Stimulated activated CD8-positive, alpha-beta memory T cell treated with anti-CD3 and anti-CD28 coated beads, Interleukin-4, amount 100 ng/mL, for 1 hour (primary cell): ENCODE measurements at places on chromosomes 5 and 9.
A peak's percentile ranks its signal among the peaks of the same experiment; 100 is the strongest.

DNA sequence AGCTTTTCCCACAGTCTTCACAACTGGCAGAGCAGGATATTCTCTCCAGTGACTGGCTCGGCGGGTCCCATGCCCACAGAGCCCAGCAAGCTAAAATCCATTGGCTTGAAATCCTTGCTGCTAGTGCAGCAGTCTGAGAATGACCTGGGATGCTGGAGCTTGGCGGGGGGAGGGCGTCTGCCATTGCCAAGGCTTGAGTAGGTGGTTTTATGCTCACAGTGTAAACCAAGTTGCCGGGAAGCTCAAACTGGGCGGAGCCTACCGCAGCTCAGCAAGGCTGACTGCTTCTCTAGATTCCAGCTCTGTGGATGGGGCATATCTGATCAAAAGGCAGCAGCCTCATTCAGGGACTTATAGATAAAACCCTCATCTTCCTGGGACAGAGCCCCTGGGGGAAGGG is 194.1 kb downstream of the CCDC171 start:
- no peak for DNase-seq

DNA sequence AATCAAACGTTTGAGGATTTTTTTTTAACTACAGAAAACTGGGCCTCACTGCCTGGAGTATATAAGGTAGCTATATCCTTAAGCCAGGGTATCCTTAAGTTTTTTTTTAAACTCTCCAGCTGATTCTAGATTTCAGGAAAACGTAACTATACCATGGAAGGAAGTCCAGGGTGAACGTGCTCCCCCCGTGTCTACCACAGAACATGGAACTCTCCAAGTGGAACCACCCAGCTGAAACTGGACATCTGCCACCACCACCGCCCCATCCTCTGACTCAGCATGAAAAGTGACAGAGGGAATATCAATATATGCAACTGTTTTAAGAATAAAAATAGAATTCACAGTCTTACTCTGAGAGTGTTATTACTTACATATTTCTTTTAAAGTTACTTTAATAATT is 61.3 kb downstream of the DROSHA start:
- no peak for DNase-seq

DNA sequence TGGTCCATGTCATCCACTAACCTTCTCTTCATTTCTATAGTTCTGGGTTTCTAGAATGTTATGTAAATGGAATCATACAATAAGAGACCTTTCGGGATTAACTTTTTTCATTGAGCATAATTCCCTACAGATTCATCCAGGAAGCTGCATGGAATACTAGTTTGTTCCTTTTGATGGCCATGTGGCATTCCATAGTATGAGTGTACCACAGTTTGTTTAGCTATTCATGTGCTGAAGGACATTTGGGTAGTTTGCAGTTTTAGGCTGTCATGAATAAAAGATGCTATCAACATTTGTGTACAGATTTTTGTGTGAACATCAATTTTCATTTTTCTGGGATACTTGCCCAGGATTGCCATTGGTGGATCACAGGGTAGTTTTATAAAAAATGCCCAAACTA is 6.8 kb upstream of the SPTLC1 start:
- DNase-seq, result no peak

DNA sequence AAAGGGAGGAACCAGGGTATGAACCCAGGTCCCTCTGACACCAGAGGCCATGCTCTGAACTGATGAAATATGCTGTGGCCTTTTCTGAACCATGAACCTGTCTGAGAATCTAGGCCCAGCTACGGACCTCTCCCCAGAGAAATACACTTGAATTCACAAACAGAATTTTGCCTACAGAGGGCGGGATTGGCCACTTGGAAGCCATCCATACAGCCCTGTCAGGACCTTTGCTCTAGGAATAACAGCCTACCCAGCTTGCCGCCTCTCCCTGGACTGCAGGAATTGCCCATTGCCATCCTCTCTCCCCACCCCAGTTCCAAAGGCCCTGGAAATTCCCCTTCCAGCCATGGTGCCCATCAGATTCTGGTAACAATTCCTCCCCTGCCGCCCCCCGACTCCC is 26.6 kb downstream of the MORN5 start:
- DNase-seq, result no peak

- DNase-seq, result no peak
Observed at GRCh38 chr5:39466846-39467245, 42.1 kb upstream of the DAB2 start.

GRCh38 chr9:126532019-126532462 is 81.7 kb upstream of the LMX1B start:
- no peak for DNase-seq

- no peak for DNase-seq
Observed at GRCh38 chr5:153974813-153975163, 63.9 kb downstream of the FAM114A2 start.

DNA sequence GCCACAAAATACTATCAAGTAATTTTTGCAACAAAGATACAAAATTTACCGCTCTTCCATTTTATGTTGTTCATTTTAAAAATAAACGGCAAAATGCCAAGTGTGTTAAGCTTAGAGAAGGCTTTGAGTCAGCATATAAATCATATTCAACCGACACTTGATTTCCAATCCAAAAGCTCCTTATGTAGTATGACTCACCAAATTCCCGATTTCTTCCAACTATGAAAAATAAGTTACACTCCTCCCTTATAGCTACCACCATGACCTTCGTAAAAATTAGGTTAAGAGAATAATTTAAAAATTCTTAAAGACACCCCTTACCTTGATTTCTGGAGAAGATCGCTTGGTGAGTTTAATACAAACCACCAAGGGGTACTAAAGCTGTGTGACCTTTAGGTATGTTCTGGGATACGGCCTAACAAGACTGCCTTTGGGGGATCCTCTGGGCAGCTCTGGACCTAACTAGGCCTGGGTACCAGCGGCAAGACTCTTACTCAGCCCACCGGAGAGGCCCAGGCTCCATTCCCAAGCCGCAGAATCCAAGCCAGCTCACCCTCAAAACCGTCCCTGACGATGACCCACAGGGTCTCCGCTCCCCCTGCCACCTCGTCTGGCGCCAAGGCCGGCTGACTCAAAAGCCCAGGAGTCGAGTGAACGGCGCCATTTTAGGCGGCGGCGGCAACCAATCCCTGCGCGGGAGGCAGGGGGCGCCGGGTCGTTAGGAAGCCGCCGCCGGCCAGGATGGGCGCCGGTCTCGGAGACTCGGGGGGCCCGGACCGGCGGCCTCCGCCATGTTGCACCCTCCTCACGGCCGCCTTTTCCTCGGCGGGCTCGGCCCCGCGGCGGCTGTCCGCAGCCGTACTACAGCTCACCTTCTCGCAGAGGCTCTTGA is 739 bp downstream of the PPP2CA start:
- DNase-seq, result peak; percentile 30

DNA sequence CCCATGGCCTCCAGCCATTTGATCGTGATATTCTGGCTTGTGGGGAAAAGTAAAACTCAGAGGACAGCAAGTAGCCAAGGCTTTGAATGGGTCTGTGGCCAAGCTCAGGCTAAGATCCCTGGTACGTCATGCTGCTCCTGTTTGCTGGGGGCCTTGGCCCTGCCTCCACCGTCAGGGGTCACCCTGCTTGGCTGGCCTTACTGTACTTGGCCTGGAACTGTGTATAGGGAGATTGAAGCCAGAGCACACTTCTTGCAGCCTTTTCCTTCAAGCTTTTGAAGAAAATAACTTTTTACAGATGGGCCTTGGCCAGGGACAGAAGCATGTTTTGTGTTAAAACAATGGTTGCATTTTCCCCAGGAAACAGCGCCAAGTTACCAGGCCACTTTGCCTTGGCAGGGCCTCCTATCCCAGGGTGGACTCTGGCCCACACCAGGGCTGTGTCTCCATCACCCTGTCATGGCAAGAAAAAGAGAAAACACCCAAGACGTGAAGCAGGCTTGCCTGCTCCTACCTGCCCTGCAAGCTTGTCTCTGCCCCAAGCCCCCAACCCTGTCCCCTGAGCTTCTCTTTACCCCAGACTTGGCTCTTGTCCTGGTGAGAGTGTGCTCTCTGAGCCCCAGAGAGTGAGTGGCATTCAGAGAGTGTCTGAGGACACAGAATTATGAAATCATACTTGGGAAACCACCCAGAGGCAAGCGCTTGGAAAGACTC is 286.9 kb downstream of the GADD45G start:
- no peak for DNase-seq

- no peak for DNase-seq
Observed at GRCh38 chr5:36029914-36030313, 36.8 kb downstream of the UGT3A2 start.

DNA sequence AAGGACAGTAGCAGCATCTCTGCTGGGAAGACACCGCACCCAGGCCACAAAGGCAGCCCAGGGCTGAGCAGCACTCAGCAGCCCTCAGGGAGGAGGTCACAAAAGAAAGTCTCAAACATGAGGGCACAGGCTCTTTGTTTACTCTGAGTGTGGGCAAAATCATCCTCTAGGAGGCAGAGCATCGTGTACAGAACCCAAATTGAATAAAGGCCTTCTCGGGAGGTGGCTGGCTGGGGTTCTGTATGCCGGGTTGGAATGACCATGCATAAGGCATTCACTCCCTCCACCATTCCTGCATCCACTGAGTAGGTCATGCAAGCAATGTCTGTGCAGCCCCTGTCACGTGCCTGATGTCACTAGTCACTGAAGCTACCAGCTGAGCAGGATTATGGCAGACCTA is 412.8 kb downstream of the SPOCK1 start:
- DNase-seq, result no peak

- no peak for DNase-seq
Observed at GRCh38 chr5:146026307-146027010, 78.9 kb downstream of the PLAC8L1 start.

- no peak for DNase-seq
Observed at GRCh38 chr5:94916619-94917018, 298.1 kb downstream of the SLF1 start.

- no peak for DNase-seq
Observed at GRCh38 chr5:73135429-73136054, 15.2 kb downstream of the TMEM171 start.
